NCI-H1092 (cell line): ENCODE measurements at places on chromosomes 7 and 10.

- DNase-seq, result no peak
Measured at GRCh38 chr7:520503-521161, 986 bp upstream of the PDGFA start.

DNA sequence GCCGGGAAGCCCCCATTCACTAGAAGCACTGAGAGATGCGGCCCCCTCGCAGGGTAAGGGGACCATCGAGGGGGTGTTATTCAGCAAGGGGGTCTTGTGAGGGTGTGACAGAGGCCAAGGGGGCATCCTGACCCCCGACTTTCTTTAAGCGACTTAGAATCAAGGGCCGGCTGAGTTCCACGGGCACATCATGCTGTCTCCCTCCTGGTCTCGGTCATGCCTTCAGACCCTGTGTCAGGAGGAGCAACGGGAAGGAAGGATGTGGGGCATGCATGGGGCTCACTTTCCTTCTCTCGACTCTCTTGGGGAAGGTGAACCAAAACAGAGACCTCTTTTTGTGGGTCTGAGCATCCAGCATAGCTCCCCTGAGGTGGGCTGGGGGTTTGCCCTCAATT is 2.5 kb downstream of the ACSL5 start:
- no peak for DNase-seq

GRCh38 chr10:12721334-12721733 is 280.2 kb downstream of the CCDC3 start:
- no peak for DNase-seq

GRCh38 chr10:45408421-45409319 is 34.7 kb downstream of the ALOX5 start:
- no peak for DNase-seq

- DNase-seq, result no peak
Measured at GRCh38 chr10:60441515-60441914, 51.8 kb upstream of the ANK3 start.

GRCh38 chr7:80583901-80584300 is 54.5 kb upstream of the CD36 start:
- DNase-seq, result no peak

GRCh38 chr7:6385110-6385781 is 62.5 kb downstream of the DAGLB start:
- no peak for DNase-seq

DNA sequence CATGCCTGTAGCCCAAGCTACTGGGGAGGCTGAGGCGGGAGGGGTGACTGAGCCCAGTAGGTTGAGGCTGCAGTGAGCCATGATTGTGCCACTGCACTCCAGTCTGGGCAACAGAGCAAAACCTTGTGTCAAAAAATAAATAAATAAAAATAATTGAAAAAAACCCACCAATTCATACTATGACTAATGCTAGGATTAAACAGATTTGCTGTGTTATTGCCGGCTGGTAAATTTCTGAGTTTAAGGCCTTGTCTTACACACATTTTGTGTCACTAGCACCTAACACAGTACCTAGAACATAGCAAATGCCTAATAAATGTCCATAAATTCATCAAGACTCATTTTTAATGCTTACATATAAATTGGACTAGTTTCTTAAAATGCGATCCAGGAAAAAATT is 8.7 kb downstream of the ESYT2 start:
- no peak for DNase-seq

DNA sequence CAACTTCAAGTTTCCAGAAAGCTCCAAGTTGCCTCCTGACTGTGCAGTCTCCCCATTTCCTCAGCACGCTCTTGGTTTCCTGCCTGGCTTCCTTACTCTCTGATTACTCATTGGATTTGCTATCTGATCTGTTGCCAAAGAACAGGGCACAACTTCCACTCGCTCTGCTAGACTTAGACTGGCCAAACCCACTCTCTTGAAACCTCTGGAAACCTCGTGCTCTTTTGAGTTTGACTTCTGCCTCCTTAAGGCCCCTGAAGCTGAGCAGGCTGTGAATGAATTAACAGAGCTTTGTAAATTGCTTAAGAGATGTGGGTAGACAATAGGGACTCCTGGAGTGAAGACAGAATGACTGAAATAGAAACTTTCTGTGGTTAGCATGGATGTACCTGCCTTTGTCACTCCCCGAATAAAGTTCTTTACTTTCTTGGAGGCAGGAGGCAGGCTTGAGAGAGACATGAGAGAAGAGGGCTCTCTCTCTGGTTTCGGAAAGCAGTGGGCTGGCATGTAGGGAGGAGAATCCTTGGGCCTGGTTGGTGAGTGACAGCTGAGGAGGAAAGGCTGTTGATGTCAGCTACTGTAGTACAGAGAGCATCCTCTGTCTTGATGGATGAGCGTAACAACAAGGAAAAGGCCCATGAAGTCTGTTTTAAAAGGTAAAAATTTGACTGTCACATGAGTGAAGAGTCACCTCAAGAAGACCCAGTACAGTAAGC is 70.8 kb downstream of the CHN2 start:
- DNase-seq, result no peak

DNA sequence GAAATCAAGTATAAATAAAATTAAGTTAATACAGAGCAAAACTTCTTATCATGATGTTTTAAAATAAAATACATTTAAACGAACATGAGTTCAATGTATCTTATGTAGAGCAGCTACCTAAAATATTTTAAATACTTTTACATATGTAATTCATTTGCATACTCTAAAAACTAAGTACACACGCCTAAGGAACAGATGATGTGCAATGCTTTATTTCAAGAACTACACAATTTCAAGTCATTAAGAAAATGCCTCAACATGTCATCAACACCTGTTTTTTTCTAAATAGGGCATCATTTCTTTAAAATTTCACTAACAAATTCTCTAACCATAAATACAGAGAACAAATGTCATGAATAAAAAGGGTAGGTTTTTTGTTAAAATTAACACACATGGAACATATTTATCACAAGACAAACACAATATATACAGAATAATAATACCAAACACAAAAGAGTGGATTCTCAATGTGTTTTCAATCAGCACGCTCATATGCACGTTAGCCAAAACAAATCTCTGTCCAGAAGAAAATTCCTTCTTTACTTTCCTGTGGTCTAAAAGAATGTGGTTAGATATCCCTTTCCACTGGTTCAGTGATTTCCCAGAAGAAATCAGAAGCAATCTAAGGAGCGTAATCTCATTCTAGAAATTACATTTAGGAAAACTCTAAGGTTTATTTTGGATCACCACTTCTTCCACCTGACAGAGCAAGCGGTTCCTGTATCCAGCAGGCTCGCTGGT is 73.0 kb upstream of the PFKP start:
- no peak for DNase-seq

DNA sequence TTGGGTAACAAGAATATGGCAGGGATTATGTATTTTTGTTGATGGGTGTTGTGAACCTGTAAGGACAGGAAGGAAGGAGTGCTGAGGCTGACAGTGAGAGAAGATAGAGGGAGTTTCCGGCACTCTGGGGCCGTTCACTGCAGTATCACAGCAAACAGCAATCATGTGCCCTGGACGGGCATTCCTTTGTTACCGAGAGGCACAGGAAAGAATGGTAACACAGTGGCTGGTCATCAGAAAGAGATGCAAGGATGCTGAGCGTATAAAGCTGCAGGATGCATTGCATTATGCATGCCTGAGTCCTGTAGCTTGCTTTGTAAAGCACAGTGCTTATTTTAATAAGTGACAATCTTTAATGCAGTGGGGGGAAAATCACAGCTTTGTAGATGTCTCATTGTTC is 286.8 kb downstream of the RPS24 start:
- no peak for DNase-seq

- DNase-seq, result no peak
Measured at GRCh38 chr7:44309271-44310091, 15.9 kb downstream of the CAMK2B start.

GRCh38 chr7:45606050-45606449 is 31.9 kb downstream of the ADCY1 start:
- DNase-seq, result no peak

DNA sequence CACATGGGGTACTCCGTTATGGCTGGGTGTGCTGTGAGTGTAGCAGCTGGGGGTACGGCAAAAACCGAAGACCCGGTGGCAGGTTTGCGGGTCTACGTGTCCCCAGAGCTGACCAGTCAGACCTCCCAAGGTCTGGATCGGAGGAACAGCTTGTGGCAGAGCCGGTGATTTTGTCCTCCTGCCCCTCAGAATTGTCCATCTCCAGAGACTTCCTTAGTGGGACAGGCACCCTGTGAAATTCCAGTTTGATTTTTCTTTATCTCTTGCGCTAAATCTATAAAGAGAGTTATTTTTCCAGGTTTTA is 1.0 kb downstream of the EIF3B start:
- DNase-seq, result no peak

GRCh38 chr7:55477781-55478374 is 94.4 kb downstream of the VOPP1 start:
- no peak for DNase-seq

- DNase-seq, result no peak
Measured at GRCh38 chr10:49366460-49366859, 29.4 kb downstream of the DRGX start.

DNA sequence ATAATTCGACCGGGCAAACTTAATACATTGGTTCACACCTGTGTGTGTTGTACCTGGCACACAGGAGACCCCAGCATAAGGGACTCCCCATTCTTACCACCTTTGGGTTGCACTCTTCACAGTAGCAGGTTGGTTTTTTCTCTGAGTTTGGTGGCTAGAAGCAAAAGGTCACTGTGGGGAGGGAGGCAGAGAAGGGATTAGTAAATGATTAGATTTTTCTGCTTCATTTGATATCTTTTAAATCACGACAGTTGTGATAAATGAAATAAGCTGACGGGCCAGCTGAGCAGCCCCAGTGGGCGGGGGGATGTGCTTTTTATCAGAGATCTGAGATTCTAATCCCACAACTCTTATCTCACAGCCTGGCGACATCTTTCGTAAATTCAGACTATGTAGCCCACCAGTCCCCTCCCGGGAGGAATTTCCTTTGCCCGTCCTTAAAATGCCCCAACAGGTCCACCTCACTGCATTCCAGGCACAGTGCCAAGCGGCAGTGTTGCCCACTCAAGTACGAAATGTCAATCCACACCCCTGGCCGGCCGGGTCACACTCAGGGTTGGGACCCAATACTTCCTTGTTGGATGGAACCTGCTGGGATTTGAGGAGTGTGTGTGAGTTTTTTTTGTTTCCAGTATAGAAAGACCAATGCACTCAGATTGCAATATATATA is 10.5 kb upstream of the KCP start:
- no peak for DNase-seq

DNA sequence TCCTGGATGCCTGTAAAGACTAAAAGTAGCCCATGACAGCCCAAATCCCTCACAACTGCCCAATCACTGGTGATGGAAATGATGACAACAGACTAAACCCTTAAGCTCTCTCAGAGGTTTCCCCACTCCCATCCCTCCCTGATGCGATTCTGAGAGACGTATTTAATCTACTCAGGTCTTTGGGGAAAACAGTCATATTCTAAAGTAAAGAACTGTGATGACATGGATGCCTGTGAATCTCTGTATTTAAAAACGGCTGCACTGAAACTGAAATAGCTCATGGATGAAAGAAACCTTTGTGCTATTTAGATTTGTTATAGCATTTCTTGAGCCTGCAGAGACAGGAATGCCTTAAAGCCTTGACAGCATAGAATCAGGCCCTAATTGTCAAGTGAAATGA is 28.5 kb downstream of the VPS41 start:
- DNase-seq, result no peak

DNA sequence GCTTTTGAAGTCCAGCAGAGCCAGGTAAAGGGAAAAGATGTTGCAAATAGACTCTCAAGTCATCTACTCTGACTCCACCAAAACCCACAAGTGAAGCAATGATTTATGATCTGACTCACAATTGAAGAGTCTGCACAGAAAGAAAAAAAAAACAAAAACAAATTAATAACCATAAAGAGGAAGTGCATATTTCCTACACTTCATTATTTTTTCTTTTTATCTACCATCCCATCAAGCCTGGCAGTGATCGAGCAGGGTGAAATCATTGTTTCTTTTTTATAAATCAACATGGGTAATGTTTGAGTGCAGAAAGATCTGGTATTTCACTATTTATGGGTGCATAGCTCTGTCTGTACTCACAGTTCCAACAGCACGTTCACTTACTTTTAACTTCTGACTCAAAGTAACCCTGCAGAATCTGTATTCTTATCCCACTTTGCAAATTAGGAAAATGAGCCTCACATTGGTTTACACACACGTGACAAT is 829.0 kb downstream of the TNS3 start:
- no peak for DNase-seq

GRCh38 chr10:2933071-2933470 is 134.3 kb upstream of the PFKP start:
- DNase-seq, result no peak

DNA sequence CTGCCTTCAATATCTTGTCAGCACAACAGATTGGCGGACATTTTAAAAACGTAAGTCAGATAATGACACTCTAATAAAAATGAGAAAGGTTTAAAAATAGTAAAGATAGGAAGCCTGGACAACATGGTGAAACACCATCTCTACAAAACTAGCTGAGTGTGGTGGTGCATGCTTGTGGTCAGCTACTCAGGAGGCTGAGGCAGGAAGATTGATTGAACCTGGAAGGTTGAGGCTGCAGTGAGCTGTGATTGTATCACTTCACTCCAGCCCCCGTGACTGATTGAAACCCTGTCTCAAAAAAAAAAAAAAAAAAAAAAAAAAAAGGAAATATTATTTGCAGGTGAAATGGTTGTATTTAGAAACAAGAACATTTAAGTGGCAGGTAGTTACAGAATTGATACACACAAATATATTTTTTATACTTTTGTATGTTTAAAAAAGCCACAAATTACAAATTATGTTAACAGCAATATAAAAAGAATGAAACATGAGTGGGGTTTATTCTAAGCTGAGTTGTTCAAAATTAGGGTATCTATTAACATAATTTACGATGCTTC is 141.9 kb downstream of the ADK start:
- no peak for DNase-seq

GRCh38 chr7:106127984-106128780 is 16.1 kb upstream of the SYPL1 start:
- DNase-seq, result no peak

- DNase-seq, result no peak
Measured at GRCh38 chr10:77513781-77514331, 123.8 kb downstream of the KCNMA1 start.
